ENCODE measurements at places on chromosomes 4 and X.

DNA sequence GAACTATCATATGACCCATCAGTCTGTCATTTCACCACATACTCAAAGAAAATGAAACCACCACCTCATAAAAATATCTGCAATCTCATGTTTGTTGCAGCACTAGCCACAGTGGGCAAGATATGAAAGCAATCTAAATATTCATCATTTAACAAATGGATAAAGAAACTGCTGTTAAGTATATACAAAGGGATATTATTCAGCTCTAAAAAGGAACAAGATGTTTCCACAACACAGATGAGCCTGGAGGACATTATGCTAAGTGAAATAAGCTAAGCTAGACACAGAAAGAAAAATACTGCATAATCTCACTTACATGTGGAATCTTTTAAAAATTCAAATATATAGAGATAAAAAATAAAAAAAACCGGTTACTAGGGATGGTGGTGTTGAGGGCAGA is 108.2 kb upstream of the BRWD3 start:
- DNase-seq, result no peak

DNA sequence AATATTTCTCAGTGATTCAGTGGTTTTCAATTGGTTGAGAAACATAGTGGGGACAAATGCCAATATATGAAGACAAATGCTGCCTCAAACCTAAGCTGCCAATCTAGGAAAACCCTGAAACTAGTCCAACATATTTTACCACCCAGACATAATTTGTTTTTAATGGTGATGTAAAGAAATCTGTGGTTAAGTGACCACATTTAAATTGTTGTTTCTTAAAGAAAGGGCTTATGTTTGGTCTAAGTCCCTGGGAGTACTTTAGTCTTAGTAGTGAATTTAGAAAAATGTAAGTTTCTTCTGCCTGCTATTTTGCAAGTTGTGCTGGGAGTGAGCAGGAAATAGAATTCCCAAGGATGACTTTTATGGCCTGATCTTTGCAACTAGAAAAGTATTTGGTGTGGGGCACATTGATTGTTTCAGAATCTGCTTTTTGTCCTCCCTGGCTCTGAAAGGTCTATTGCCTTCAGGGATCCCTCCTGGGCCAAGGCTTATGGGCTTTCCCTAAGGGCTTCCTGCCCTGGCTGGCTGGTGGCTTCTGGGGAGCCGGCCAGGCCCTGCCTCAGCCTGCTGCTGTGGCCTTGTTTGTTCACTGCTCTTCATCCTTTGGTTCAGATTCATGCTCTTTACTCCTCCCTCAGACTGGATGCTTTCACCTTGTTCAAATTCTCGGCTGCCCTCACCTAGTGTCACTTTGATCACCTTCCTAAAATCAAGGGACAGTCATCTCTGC is 169.8 kb upstream of the JADE1 start:
- DNase-seq, result peak; percentile 35

- DNase-seq, result peak; percentile 49
Observed at GRCh38 chrX:150036181-150036580, 97.9 kb upstream of the EOLA2 start.

DNA sequence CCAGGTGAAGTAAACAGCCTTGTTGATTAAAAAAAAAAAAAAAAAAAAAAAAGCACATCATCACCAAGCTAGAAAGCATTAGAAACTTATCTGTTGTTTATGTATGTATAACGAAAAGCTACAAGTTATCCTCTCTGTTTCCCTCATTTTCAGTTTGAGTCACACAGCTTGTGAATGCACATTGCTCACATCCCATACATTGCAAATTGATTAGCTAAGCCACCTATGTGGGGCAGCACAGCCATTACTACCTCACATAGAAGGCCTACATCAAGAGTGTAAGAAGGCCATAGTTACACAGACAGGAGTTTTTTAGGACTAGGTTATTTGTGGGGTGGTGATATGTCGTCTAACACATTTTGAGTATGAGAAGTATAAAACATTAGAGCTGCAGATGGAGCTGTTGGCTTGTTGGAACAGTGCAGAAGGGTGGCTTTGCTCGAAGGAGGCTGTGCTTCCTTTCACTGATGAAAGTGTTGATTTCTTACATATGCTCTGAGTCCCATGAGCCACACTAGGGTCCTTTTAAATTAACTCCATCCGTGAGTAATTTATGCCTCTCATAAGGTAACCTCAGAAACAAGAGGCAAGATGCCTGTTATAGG is 431.6 kb downstream of the GABRG1 start:
- DNase-seq, result no peak

- no peak for DNase-seq
Observed at GRCh38 chr4:70356185-70356584, 4.4 kb upstream of the SMR3A start.

DNA sequence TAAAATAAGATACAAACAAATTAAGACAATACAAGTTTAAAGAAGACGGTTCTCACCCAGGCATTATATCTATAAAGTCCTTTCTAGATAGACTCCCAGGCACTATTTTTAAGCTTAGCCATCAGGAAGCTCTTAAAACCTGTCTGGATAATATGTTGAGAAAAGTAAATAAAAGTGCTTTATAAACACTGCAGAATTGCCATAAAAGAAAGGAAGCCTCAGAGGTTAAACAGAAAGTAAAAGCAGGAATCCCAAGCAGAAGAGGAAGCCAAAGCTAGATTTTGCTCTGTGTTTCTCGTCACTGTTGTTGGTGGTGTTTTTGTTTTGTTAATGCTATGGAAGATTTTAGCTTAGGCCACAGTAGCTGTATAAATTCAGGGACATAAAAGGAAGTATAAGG is 1267.3 kb downstream of the PCDH19 start:
- DNase-seq, result no peak

- DNase-seq, result no peak
Observed at GRCh38 chr4:44978020-44978419, 251.7 kb upstream of the GNPDA2 start.

- DNase-seq, result peak; percentile 70
Observed at GRCh38 chrX:8341814-8342590, 122.6 kb upstream of the VCX3B start.

DNA sequence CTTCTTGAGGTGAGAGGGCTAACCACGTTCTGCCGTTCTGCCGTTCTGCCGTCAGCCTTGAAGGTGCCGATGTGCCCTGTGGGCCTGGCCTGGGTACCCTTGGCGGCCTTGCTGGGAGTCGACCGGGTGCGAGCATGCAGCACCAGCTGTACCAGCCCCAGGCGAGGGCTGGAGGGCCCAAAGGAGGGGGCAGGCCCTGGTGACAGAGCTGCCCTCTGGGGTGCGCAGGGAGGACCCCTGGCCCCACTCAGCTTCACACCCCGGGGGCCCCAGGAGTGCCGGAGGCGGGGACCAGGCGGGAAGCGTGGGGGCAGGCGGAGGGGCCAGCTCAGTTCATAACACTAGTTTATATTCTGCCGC is 22.1 kb downstream of the UVSSA start:
- DNase-seq, result no peak

GRCh38 chr4:127012549-127012948 is 620.2 kb upstream of the INTU start:
- peak; percentile 85 for DNase-seq

DNA sequence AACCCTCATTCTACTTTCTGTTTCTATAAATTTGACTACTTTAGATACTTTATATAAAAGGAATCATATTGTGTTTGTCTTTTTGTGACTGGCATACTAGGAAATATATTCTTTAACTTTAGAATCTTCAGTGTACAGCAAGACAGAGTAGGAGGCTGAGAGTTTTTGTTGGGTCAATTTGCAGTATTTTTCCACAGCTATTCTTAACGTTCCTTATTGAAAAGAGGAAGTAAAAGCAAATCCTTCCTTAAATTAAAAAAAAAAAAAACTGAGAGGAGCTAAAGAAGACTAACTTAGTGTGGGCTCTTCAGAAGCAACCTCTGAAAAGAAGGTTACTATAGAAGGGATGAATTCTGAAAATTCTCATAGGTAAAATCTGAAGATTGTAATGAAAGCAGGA is 1194.6 kb downstream of the ADGRL3 start:
- DNase-seq, result no peak

GRCh38 chr4:20253735-20254409 is 2.2 kb downstream of the SLIT2 start:
- peak; percentile 15 for DNase-seq

- no peak for DNase-seq
Observed at GRCh38 chr4:183698909-183699308, 39.8 kb downstream of the TRAPPC11 start.

- peak; percentile 93 for DNase-seq
Observed at GRCh38 chrX:140157611-140158010, 192.3 kb upstream of the CXorf66 start.

GRCh38 chr4:133668061-133668851 is 519.2 kb downstream of the PCDH10 start:
- no peak for DNase-seq

DNA sequence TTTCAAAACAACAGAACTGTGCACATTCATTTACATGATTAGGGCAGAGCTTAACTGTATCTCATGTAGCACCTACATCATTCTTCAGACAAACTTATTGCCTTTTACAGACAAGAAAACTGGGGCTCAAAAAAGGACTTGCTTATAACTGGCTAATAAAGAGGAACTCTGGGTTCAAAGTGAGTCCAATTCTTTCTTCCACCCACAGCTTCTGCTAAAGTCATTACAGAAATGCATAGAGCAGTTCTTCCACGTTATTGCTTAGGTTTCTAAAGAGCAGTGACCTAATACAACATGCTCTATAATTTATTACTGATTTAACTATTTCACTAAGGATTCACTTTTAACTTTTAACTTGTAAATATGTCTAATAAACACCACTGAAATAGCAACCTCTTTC is 60.6 kb downstream of the ELOVL6 start:
- DNase-seq, result no peak

DNA sequence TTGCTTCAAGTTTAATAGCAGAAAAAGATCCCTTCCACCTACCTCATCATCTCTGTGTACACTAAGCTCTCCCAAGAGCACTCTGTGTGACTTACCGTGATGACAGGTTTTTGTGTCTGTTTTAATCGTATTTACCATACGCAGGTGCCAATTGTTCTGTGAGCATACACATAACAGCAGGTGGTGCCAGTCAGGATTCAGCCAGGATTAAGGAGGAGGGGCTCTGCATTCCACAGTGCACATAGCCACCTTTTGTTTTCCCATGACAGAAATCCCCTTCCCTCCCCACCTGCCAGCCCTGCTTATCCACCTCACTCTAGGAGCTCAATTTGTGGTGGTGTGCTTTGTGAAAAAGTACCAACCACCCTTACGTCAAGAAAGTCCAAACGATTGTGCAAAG is 14.8 kb downstream of the ANK2 start:
- DNase-seq, result no peak

- DNase-seq, result peak; percentile 57
Observed at GRCh38 chrX:102976286-102976685, 39.2 kb downstream of the RAB40AL start.

DNA sequence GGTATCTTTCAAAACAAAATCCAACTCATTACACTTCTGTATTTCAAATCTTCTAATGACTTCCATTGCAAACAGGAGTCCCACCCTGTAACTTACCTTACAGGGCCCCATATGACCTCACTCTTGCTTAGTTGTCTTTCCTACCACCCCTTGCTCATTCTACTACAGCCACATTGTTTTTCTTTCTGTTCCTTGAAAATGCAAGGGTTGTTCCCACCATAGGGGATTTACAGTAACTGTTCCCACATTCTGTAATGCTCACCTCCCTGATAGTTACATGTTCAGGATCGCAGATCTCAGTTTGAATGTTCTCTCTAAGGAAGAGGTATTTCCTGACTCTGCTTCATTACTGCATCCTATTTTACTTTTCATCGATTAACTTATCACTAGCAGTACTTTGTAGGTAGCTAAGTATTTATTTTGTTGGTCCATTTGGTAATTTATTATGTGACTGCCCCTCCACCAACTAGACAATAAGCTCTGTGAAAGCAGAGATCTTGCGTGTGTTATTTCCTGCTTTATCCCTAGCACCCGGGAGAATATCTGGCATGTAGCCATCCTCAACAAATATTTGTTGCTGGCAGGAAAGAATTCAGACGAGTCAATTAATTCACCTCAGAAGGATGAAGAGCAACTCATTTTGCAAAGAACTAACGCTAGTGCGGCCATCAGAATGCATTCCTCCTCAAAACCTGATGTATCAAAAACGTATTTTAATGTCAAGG is 21.4 kb downstream of the MAOB start:
- peak; percentile 59 for DNase-seq

GRCh38 chr4:141246243-141246642 is 25.5 kb downstream of the ZNF330 start:
- DNase-seq, result peak; percentile 72

DNA sequence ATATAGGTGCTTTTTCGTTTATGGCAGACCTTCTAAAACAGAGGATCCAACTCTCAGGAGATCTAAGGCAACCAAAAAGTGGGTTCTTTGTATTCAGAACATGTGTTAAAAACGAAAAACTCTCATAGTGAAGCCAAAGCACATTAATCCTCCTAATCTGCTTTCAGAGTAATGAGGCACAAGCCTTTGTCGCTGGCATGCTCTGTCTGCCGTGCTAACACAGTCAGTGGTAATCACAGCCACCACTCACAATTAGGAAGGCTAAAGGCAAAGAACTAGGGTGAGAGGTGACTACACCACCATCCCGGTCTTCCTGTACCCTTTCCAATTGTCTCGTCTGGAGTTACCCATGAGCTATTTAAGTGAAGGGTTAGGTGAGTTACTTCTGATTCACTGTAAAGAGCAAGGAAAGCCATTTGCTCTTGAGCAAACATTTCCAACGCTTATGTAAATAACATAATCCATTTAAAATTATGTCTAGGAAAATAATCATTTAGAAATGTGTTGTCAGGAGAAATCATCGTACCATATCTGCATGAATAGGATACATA is 40.7 kb downstream of the NPY2R start:
- DNase-seq, result no peak

GRCh38 chrX:74579597-74580198 is 34.7 kb downstream of the RLIM start:
- DNase-seq, result peak; percentile 7

DNA sequence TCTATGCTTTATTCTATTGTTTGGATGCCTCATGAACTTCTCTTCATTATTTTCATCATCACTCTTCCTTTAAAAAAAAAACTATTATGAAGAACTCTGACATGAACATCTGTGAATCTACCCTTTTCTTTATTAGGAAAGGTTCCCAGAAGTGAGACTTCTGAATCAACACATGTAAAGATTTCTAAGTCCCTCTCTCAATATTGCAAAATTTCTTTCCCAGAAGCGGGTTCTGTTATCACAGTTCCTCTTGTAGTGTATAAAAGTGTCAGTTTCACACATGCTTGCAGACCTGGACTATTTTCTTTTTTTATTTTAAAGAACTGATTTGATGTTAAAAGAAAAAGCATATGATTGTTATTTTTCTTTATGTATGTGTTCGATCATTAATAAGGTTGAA is 330.8 kb upstream of the KLF3 start:
- no peak for DNase-seq

DNA sequence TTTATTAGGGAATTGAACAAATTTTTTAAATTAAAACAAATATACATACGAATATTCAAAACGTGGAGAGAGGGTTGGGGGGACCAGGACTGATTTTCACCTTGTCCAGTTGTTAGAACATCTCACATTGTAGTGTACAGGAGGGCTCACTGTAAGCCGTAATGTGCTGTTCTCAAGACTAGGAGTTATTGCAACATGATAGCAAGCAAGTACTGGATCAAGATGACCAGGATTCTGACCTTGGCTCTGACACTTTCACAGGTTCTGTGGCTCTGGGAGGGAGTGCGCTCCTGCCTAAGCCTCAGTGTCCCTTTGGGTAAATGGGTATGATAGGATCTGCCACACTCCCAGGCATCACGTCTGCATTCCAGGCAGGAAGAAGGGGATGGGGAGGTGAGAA is 59.0 kb downstream of the SORCS2 start:
- no peak for DNase-seq
